ENCODE measurements at places on chromosomes 1 and 21.

DNA sequence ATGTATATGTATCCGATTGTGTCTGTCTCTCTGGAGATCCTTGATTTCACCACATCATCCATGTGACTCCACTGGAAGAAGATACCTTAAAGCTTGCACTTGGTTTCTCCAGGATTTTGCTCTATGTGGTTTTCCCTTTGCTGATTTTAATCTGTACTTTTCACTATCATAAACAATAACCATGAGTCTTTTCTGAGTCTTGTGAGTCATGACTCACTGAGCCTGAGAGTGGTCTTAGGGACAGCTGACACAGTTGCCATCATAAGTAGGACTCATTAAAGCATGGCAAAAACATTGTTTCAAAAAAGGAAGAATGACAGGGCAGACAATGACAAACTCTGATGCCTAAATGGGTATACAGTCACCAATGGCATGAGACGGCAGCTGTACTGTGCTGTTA, 226.2 kb downstream of the AKT3 start:
- no peak for DNase-seq

DNA sequence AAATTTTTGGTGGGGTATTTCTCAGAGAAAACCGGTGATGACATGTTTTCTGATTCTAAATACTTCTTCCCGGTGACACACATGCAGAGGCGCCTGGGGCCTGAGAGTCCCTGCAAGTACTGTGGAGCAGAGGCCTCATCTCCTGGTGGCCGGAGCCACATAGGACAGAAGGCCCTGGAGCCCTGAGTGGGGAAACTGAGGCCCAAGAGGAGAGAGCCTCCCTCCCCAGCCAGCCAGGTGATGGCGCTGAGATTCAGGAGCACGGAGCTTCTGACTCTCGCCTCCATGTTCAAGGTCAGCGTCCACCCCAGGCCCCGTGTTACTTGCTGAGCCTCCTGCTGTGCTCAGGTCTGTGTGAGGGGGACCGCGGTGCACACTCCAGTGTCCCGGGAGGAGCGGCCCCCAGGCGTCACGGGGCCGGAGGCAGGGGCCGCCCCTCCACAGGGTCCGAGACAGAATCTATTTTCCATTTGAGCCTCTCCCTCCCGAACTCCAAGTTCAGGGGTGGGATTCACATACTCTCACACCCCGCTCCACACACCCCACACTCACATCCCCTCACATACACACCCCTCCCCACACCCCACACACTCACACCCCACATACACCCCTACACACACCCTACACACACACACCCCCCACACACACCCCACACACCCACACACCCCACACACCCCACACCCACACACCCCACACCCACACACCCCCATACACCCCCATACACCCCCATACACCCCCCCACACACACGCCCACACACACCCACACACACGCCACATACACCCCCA, 43.8 kb downstream of the SLX9 start:
- peak; percentile 53 for DNase-seq

- no peak for DNase-seq
These were observed 279.9 kb upstream of the RUNX1 start for GRCh38 chr21:35328856-35329455.

DNA sequence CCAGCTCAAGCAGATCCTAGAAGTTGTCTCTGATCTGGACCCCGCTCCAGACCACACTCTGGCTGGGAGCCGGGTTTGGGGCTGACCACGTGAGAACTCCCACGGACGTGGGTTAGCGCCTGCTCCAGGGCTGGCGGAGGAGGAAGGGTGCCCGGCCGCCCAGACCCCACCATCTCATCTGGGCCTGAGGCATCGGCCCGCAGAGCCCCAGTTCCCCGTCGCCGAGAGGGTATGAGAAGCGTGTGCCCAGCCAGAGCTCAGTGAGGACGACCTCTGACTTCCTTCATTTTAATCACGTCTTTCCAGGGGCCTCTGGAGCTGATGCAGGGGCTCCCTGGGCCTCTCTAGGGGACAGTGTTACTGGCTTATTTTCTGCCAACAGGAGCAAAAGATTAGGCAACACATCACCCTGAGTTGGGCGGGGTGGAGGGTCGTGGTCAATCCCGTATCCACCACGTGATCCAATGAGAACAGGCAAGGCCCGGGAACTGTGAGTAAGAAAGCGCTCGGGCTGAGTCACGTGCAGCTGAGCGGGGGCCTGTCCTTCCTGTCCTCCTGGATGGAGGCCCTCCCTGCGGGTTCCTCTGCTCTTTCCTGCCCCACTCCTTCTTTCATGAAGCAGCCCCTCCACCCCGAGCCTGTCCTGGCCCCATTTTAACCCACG, 81.1 kb downstream of the SIK1 start:
- no peak for DNase-seq

DNA sequence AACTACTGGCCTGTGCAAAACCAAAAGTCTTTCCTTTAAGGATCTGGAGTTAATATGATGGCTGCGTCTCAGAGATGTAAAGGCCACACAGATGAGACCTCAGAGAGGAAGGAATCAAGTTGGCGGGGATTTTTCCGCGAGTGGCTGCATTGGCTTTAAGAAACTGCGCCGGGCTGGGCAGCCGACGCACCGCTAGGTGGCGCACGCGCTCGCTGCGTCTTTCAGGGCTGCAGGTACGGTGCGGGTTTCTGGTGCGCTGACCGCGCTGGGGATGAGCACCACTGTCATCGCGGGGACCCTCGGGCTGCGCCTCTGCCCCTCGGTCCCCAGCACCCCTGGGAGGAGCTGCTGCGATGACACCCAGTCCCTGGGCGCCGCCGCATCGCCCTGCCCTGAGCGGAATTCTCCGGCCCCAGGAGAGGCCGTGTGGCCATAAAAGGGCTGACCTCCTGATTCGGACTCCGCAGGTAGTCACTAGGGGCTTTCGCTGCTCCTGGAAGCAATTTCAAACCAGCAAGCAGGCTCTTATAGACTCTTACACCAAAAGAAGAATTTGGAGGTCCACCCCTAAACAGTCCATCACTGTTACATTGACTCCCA, 241.0 kb downstream of the KCNJ6 start:
- DNase-seq = no peak

GRCh38 chr1:43757343-43758053, 50.2 kb downstream of the ST3GAL3 start:
- DNase-seq = no peak

- no peak for DNase-seq
These were observed 546.2 kb upstream of the ADGRL2 start for GRCh38 chr1:81254560-81254959.

DNA sequence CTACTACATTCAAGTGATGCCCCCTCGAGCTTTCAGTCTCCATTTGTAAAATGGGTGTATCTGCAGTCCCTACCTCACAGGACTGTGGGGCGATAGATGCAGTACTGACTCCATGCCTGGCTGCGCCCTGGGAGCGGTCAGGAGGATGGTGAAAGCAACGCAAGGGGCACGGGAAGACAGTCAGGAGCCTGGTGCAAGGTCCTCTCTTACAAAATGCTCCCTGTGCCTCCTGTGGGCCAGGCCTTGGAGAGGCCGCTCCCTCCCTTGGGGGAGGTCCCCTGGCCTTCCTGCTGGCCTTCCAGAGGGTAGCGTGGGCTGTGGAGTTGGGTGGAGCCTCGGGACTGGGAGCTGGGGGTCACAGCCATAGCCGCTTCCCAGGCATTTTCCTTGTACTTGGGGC, 21.6 kb downstream of the FAM151A start:
- no peak for DNase-seq

DNA sequence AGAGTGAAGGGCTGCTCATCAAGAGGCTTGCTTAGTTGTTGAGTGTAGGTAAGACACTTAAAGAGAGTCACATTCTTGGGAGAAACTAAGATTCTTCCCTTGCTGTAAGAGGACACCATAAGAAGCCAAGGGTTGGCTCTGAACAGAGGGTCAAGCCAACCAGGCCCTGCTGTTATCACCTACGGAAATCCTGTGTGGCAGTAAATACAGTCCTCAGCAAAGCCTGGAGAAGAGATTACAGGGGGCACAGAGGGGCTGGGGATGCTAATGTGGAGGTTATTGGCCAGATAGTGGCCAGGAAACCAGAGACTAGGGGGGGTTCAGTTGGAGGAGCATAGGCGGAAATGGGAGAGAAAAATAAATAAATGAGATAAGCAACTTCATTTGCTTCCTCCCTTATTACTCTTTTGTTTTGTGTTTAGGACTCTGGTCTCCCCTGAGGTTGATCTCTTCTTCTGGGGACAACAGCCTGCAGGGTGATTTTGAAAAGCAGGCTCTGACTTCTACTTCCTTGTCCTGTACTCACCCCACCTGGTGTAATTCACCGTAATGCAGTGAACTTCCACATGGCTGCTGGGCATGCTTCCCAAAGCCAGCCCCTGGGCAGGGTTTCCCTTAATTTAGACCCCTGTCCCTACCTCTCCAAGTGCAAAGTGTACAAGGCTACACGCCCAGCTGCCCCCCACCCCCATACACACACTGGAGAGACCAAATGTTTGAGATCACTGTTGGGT, 40.9 kb downstream of the MTARC1 start:
- no peak for DNase-seq

DNA sequence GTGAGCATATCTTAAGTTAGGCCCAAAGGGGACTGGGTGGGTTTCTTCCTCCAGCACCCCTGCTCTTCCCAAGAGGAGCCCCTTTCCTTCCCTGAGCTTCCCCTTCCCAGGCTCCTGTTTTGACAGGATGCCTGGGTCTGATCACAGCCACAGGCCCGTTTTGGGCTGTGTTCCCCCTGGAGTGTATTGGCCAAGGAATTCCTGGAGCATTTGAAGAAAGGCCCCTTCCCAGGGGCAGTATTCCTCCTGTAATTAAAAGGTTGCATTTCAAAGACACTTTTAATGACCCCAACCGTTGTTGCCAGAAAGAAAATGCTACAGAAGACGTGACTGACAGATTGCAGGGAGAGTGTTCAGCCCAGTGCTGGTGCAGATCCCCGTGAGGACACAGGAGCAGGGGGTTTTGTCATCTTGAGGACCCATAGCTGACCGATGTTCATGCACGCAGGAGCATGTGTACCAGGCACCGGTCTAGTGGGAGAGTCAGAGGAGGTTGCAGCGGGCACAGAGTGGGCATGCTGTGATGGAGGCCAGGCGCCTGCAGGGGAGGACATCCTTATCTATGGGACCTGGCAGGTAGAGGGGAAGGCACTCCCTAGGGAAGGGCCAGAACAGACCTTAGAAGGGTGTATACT, 19.3 kb upstream of the LBR start:
- no peak for DNase-seq

GRCh38 chr1:202616355-202616915, 93.8 kb downstream of the SYT2 start:
- DNase-seq = no peak

Data from RWPE2 (cell line).